ENCODE measurements at places on chromosomes 3 and 15. TPM values are rescaled to one million over a fixed set of nuclear protein-coding genes. Genes with fewer than 3 reads are reported as not detected.

PLA2G4E gene
- total RNA-seq, result not detected

NIPA2 gene
- total RNA-seq, result 61.5 TPM

POTEB3 gene
- not detected for total RNA-seq

CHRFAM7A gene
- total RNA-seq, result 3.0 TPM

MST1 gene
- 61.0 TPM for total RNA-seq

CNTN3 gene
- total RNA-seq, result not detected

CPB1 gene
- not detected for total RNA-seq

TARS3 gene
- 7.6 TPM for total RNA-seq

BMF gene
- 4.1 TPM for total RNA-seq
